Caudate nucleus (tissue), 63 donors: ENCODE measurements at places on chromosomes 11 and 22.

DNA sequence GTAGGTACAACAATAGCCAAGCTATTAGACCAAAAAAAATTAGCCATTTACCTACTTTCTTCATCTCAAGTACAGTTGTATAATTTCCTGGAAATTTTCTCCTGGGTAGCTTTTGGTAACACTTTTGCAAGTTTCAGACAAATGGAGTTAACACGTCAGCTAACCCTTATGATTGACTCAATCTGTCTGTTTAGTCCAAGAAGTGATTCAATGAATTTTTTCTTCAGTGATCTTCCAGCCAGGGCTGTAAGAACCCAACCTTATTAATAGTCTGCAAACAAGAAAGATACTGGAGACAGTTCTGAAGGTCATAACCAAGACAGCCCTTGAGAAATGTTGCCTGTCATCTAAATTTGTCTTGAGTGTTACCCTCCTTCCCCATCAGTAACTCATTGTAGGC, 30.1 kb upstream of the FIBIN start:
- DNase-seq = no peak

- DNase-seq = no peak
Measured at GRCh38 chr22:40714499-40715337, 35.4 kb downstream of the MCHR1 start.

DNA sequence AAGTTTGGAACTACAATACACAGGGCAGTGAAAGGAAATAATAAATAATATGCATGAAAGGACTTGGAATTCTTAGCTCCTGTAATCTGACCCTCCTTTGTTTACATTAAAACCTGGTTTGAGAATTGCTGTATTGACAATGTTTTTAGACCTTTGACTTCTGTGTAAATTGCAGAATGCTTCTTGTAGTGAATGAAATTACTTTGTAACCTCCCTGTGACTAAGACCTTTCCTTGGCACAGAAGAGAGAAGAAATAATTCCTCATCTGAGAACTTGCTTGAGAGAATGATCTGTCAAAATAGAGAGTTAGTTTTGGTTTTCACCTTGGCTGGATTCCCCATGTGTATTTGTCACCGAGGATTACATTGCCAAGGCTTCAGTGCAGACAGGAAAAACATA, 640.0 kb upstream of the ANO5 start:
- DNase-seq = no peak

GRCh38 chr11:81979448-81979847, 754.2 kb downstream of the FAM181B start:
- DNase-seq = no peak

DNA sequence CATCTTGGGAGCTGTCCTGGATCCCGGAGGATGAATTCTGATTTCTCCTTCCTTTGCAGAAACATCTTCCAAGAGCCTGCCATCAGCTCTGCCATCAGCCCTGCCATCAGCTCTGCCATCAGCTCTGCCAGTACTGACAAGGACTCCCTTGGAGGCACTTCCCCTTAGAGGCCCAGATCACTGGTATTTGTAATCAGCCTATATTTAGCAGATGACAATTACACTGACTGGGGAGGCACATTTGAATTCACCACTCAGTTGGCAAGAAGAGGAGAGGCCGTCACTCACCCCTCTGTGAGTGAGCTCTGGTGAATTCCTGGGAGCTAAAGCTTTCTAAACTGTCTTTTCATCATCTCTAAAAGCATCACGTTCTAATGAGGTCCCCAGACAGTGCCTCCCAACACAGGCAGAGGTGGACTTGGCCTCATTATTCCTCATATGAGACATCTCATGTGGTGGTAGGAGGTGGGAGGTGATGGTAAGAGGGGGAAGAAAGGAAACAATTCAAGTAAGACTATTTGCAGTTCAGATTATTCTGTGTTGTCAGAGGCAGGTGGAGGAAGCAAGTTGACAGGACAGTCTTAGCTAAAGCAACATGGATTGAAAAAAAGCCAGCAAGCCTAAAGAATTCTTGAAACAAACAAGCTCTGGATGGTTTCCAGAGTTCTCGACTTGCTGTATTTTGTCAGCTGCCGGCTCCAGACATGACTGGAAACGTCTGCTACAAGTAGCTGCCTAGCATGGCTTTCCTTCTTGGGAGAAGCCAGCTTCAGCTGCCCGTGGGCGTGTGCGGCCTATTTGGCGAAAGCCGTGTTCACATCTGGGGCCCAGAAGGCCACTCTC, 771.7 kb downstream of the TBC1D22A start:
- no peak for DNase-seq

DNA sequence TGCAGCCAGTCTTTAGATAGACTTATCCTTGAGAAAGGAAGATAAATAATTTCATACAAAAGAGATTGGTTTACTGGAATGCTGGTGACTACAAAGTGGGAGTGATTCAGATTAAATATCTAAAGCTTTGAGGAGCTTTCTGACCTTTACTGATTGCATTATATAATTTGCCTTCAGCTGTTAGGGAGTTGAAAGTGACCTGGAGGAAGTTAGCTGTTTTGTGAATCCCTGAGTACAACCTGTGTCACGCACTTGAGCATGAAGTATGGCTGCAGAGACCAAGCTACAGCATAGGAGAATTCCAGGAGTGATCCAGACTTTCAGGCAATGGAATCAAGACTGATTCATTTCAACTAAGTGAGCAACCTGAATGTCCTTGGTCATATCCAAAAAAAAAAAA, 1848.3 kb upstream of the RAG2 start:
- no peak for DNase-seq
